CD4-positive, alpha-beta memory T cell (primary cell): ENCODE measurements at places on chromosomes 6 and 20. TPM values are rescaled to one million over a fixed set of nuclear protein-coding genes. Genes with fewer than 3 reads are reported as not detected.

BMP2 gene
- total RNA-seq: not detected

CST5 gene
- total RNA-seq: not detected

TMEM217 gene
- not detected for total RNA-seq

TRIM10 gene
- not detected for total RNA-seq

SLC4A11 gene
- 0.83 TPM for total RNA-seq

GINS1 gene
- total RNA-seq: 0.75 TPM

HRH3 gene
- total RNA-seq: not detected

ZSCAN23 gene
- total RNA-seq: 1.1 TPM

NR2E1 gene
- total RNA-seq: not detected

SLC44A4 gene
- not detected for total RNA-seq

OR2H2 gene
- total RNA-seq: not detected

MROH8 gene
- total RNA-seq: 1.4 TPM

TFAP2D gene
- total RNA-seq: not detected

PI3 gene
- not detected for total RNA-seq

LTA gene
- total RNA-seq: 17.5 TPM

TCP11 gene
- total RNA-seq: not detected

ARMH2 gene
- total RNA-seq: 3.1 TPM

LPA gene
- total RNA-seq: not detected
